ENCODE measurements at places on chromosomes 12 and 14.

- peak; percentile 74 for DNase-seq
These were observed 3.9 kb upstream of the GSC start for GRCh38 chr14:94773655-94774343.

GRCh38 chr12:112887550-112887949 is 19.2 kb upstream of the OAS1 start:
- no peak for DNase-seq

- no peak for DNase-seq
These were observed 5.2 kb upstream of the ATG14 start for GRCh38 chr14:55416866-55417265.

- DNase-seq, result no peak
These were observed 1.5 kb downstream of the SLC8B1 start for GRCh38 chr12:113333418-113333750.

DNA sequence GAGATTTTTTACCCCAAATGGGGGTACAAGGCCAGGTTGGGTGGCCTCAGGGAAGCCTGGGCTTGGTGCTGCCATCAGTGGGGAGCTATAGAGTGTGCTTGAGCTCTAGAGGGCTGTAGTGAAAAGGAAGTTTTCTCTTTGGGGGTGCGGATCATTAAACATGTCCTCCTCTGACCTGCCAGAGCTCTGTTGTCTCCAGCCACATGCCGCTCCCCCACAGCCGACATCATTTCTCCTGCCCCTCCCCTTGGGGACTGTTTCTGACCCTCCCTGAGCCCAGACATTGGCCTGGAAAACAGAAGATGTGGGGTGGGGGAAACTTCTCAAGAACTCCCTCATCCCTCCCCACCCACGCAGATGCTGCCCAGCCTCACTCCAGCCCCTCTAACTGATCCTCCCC is 25.3 kb downstream of the DTX1 start:
- no peak for DNase-seq

DNA sequence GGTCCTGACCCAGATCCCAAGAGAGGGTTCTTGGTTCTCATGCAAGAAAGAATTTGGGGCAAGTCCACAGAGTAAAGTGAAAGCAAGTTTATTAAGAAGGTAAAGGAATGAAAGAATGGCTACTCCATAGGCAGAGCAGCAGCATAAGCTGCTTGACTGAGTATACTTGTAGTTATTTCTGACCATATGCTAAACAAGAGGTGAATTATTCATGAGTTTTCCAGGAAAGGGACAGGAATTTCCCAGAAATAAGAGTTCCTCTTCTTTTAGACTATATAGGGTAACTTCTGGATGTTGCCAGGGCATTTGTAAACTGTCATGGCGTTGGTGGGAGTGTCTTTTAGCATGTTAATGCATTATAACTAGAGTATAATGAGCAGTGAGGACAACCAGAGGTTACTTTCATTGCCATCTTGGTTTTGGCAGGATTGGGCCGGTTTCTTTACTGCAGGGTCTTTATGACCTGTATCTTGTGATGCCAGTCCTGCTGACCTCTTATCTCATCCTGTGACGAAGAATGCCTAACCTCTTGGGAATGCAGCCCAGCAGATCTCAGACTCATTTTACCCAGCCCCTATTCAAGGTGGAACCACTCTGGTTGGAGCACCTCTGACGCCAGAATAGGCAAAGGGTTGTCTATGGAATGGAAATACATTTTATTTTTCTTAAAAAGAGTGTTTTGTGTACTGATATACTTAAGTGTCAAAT is 113.8 kb downstream of the OTOGL start:
- DNase-seq, result no peak

DNA sequence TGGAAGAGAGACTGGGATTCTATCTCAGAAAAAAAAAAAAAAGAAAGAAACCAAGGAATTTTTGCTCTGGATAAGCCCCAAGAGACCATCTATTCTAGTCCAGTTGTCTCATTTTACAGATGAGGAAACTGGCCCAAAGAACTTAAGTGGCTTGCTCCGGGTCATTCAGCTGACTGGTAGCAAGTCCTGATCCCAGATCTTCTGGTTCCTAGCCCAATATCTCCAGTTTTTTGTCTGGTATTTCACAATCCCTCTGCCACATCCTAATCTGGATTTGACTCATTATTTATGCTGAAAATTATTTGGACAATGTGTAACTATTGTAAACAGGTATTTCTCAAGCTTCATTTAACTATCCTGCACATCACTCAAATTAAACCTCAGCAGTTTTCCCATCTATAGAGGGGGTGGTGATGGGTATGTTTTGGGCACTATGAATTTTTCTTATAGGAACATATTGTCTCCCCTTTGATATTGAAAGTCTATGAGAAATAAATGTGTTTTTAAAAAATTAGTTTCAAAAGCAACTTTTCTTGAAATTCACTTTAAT is 43.4 kb downstream of the PPP2R5E start:
- no peak for DNase-seq

GRCh38 chr12:27998170-27998569 is 25.6 kb upstream of the PTHLH start:
- DNase-seq, result no peak

DNA sequence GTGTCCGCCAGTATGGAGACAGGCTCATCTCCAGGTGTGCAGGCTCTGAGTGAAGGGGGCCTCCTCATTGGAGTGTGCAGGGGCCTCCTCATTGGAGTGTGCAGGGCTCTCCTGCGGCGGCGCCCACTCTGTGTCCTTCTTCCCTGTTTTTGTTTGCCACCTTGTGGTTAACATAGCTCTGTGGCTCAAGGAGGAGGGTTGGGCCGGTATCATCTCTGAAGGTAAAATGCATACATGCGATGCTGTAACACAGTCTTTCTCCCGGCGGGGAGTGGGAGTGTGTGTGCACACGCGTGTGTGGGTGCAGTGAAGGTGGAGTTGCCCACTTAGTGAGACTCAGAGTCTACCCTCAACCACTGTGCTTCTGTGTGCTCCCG is 429.4 kb downstream of the ZFP36L1 start:
- no peak for DNase-seq

- no peak for DNase-seq
These were observed 459.2 kb downstream of the RAD51B start for GRCh38 chr14:68278576-68279436.

- no peak for DNase-seq
These were observed 167.8 kb upstream of the HIF1A start for GRCh38 chr14:61527325-61528100.

DNA sequence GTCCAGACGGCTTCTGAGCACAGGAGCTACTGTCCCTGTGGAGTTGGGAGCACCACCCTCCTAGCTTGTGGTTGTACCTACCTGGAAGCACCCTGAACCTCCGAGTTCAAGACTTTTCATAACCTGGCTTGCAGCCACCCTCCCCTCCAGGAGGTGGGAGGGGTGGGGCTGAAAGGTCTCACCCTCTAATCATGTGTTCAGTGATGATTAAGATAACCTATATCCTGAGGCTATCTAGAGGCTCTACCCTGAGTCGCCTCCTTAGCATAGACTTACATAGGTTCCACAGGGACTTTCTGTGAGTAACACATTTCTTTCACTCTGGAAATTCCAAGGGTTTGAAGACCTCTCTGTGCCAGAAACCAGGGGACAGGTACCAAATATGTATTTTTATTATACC is 146.5 kb downstream of the CFAP54 start:
- DNase-seq, result no peak

Measured in ecto neural progenitor cell (in vitro differentiated cells).